Stimulated activated CD4-positive, alpha-beta T cell treated with anti-CD3 and anti-CD28 coated beads, Interleukin-4, amount 100 ng/mL, for 4 hours (primary cell): ENCODE measurements at places on chromosomes 2 and 18.

- no peak for DNase-seq
Observed at GRCh38 chr2:61463769-61464475, 7.0 kb downstream of the USP34 start.

GRCh38 chr2:175256806-175257585 is 75.5 kb upstream of the ATP5MC3 start:
- no peak for DNase-seq

DNA sequence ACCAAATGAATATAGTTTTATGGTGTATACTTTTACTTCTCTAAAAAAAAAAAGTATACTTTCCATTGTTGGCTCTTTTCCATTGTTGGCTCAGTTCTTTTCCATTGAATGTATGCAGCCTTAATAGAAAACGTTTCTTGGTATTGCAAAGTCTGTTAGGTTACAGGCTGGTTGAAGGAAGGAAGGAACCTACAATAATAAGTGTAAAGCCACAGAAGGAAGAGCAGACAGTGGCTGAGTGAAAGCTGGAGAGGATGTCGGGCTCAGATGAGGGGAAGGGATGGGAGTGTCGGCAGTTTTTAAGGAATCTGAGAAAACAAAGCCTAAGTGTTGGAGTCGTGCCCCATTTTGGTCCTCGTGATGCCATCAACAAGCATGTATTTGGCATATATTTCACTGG is 6.8 kb downstream of the COPS8 start:
- no peak for DNase-seq

DNA sequence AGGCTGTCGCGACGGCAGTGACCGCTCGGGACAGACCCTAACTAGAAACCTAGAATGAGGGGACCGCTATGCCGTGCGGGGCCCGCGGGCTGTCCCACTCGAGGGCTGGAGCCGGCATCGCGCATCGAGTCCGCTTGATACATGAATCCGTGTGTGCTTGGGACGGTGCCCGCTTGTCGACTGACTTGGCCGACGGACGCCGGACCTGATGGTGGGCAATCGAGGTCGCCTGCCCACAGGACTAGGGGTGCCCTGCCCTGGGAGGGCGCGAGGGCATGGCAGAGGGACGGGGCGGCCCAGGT is 749 bp upstream of the PTMA start:
- no peak for DNase-seq

- DNase-seq: no peak
Observed at GRCh38 chr2:237446338-237446665, 32.3 kb upstream of the COL6A3 start.

DNA sequence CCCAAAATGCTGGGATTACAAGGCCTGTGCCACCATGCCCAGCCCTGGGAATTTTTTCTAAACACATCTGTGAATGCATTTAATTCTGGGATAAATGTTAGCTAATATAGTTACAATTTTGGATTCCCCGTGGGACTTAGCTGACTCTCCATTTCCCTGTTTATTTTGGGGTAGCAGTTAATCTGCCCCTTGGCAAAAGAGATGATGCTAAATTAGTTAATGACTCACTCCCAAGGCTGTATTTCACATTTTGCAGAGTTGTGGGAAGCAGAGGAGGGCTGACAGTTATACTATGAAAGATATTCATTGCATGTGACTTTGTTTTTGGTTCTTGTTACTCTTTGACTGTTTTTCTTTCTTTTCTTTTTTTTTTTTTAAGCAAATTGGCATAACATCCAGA is 3.2 kb downstream of the MTHFD2 start:
- DNase-seq: no peak
